Fibroblast of the aortic adventitia (primary cell): ENCODE measurements at places on chromosomes 2 and 18. TPM values are rescaled to one million over a fixed set of nuclear protein-coding genes. Genes with fewer than 3 reads are reported as not detected.

The MC2R gene
- not detected in 2 replicates for total RNA-seq

The C2orf78 gene
- total RNA-seq, result not detected in 2 replicates

The MTX2 gene
- total RNA-seq, result 14.1 and 18.3 TPM in 2 replicates

DNA sequence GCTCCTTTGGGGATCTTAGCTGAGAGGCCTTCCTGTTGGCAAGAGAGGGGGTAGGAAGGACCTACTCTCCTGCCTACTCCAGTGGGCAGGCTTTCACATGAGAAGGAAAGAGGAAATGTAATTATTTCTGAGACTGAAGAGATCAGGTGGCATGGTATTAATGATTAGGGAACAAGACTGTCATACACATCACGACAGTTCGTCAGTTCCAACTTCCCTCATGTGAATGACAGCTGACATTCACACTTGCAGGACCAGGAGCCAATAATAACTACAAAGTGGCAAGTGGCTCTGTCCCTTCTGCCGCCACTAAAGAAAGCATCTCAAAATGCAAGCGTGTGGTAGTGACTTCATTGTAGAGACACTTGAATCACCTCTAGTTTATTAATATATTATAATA lies 90.0 kb downstream of the ZCCHC2 start:
- DNase-seq, result no peak

GRCh38 chr2:106638043-106638442 lies 150.9 kb downstream of the CD8B2 start:
- DNase-seq, result peak; percentile 37

DNA sequence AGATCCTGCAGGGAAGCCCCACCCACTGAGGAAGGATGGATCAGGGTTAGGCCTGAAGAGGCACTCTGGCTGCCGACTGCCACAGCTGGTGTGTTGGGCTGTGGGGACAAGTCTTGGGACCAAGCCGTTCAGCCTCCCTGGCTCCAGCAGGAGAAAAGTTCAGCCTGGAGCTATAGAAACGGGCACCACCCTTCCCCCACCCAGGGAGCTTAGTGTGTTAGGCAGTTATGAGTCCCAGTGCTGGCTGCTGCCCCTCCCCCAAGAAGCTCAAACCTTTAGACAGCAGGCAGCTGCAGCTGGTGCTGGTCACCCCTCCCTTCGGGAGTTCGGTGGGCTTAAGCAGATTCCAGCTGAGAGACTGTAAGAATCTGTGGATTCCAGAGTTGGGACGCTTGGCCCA lies 447.1 kb upstream of the HS6ST1 start:
- DNase-seq, result no peak

DNA sequence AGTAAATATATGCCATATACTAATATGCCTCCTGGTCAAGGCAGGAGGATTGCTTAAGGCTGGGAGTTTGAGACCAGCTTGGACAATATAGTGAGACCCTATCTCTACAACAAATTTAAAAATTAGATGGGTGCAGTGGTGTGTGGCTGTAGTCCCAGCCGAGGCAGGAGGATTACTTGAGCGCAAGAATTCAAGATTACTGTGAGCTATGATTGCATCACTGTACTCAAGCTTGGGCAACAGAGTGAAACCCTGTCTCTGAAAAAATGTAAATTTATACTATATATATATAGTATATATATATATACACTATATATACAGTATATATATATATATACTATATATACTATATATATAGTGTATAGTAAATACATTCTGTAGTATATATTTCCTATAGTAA lies 30.0 kb upstream of the NPC1 start:
- DNase-seq, result no peak

DNA sequence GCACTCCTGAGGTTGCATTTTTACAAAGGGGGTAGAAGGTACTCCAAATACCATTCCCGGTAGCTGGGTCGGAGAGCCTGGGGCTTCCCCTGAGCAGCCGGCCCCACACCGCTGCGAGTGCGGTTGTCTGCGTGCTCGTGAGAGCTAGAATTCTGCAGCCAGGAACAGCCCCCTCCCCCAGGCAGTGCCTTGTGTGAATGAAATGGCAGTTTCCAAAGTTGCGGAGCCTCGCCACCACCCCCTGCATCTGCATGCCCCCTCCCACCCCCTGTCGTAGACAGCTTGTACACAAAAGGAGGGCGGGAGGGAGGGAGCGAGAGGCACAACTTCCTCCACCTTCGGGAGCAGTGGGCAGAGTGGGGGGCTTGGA lies 1.1 kb downstream of the MYCN start:
- DNase-seq, result no peak

- peak; percentile 65 for DNase-seq
Measured at GRCh38 chr2:232731470-232731869, 34.3 kb downstream of the GIGYF2 start.

DNA sequence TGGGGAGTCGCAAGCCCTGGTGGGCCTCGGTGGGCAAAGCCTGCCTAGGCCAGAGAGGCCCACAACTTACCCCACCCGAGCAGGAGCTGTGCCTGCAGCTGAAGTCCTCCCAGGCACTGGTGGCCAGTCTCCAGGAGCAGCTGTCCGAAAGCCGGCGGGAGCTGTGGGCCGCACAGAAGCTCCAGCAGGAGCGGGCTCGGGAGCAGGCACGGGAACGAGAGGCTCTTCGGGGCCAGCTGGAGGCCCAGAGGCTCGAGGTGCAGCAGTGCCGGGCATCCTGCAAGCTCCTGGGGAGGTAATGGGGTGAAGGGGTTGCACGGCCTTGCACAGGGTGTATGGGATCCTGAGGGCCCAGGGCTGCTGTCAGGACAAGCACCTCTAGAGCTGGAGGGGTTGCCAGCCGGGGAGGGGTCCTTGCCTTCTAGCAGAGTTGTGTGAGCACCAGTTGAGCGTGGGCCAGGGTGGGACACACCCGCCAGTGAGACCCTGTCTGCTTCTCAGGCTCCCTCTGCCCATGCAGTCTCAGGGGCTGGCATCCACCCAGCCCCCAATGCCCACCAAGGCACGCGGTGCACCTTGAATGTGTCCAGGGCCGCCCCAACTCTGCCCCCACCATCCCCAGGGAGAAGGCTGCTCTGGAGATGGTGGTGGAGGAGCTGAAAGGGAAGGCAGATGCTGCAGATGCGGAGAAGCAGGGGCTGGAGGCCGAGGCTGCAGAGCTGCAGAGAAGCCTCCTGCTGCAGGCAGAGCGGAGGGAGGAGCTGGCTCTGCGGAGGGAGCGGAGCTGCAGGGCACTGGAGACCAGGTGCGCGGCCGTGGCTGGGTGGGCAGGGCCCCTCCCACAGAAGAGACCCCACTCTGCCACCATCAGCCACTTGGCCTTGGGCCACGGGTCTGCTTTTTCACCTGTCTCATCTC lies 27.2 kb downstream of the CROCC2 start:
- DNase-seq, result no peak

- DNase-seq, result no peak
Measured at GRCh38 chr18:31156821-31157763, 5.6 kb downstream of the DSC1 start.

DNA sequence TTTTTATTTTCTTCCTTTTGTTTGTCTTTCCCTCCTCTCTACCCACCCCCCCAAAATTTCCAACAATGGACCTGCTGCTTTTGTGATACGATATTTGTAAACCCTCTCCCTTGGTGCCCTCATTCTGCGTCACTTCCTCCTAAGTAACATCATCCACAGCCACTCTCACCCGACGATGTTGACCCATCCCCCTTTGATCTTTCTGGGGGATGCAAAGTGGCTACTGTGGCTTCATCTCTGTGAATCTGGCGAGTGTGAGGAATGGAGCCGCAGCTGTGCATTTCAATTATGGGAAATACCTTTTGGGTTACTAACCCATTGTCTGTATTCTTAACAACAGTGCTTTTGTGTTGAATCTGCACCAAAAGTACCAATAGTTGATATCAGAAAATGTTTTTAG lies 19.4 kb downstream of the ANTXR1 start:
- DNase-seq, result no peak

GRCh38 chr18:41038071-41038470 lies 917.0 kb upstream of the PIK3C3 start:
- no peak for DNase-seq

- no peak for DNase-seq
Measured at GRCh38 chr2:107607054-107607453, 219.6 kb upstream of the RGPD4 start.

GRCh38 chr18:59268127-59268720 lies 5.0 kb downstream of the RAX start:
- DNase-seq, result no peak

GRCh38 chr2:11812466-11813248 lies 66.2 kb downstream of the LPIN1 start:
- DNase-seq, result no peak

- peak; percentile 1 for DNase-seq
Measured at GRCh38 chr18:57134618-57135135, 12.2 kb upstream of the BOD1L2 start.

- DNase-seq, result peak; percentile 81
Measured at GRCh38 chr2:215653344-215654030, 217.6 kb upstream of the FN1 start.

DNA sequence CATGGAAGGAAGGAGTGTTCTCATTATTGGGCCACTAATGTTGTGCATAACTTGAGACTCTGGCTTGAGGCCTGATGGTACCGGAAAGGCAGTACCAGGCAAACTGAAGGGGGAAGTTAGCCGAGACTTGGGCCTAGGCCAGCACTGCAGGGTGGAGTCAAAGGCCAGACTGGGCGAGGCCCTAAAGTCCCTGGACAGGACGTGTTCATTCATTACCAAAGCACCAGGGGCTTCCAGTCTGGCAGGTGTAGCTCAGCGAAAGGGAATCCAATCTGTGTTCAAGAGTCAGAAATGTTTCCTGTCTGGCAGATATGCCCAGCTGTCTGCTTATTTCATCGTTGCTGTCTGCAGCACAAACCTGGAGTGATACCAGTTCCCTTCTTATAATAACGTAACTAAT lies 4.7 kb upstream of the ITSN2 start:
- DNase-seq, result peak; percentile 65
